Fibroblast of the aortic adventitia (primary cell): ENCODE measurements at places on chromosomes 7 and 10. TPM values are rescaled to one million over a fixed set of nuclear protein-coding genes. Genes with fewer than 3 reads are reported as not detected.

GRCh38 chr7:5591278-5591874, 167.7 kb upstream of the TNRC18 start:
- peak; percentile 83 for DNase-seq

- DNase-seq = no peak
Measured at GRCh38 chr7:157360483-157361025, 23.8 kb downstream of the DNAJB6 start.

DNA sequence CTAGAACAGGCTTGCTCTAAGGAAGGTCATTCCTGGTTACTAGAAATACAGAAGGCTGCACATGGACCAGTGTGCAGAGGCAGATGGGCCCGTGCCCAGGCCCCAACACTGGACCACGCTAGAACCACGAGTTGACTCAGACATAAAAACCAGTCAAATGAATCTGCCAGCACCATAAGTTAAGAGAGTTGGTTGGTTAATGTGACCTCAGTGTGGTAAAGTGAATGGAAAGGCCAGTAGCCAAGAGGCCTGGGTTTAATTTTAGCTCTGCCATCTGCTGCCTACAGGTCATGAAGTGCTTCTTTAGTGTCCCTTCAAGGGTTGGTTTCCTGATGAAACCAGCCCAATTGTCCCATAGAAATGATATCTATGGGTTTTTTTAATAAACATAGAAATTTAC, 329.6 kb upstream of the NRP1 start:
- DNase-seq = no peak

DNA sequence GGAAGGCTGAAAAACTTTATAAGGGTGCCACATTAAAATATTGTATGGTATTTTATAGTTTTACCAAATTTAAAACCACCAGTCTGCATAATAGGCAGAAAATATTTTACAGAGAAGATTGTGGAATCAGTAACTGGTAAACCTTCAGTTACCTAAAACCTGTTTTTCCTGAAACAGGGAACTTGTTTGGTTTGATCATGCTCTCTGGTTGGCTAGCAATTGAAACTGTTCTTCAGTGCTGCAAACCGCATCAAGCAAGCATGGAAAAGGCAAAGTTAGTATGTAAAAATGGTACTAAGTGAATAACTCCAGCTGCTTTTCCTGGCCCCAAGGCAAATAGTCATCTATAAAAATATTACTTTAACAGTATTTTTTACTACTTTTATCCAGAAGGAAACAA, 316.9 kb upstream of the LRRN3 start:
- DNase-seq = no peak

DNA sequence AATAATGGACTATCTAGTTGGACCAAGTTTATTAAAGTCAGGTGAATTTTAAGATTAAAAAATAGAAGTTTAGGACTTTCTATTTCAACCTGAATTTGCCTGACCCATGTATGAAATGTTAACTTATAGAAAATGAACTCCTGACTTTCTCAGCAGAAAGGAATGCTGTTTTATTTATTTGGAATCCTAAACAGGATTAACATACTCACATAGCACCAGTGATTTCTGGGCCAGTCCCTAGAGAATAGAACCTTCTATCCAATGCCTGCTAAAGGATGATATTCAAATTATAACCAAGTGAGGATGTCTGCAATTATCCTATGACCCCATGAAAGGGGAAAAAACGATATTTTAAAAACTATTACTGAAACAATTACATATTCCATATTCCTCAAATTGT, 148.8 kb downstream of the CHRM2 start:
- no peak for DNase-seq

- peak; percentile 87 for DNase-seq
Measured at GRCh38 chr7:6516387-6516983, 34.8 kb downstream of the GRID2IP start.

DNA sequence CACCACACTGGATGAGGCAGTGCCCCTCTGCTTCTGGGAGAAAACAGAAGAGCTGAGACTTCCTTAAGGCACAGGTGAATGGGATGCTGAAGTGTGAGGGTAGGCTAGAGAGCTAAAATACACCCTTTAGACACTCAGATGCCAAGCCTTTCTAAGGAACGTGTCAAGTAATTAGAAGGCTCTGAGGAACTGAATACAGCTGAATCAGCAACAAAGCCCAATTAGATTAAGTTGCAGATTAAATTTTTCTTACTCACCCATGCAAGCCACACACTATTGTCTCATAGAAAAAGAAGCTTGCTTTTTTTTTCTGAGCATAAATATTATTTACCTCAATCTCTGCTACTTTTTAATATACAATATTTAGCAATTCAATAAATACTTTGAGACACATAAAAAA, 354.3 kb upstream of the NRG3 start:
- no peak for DNase-seq

DNA sequence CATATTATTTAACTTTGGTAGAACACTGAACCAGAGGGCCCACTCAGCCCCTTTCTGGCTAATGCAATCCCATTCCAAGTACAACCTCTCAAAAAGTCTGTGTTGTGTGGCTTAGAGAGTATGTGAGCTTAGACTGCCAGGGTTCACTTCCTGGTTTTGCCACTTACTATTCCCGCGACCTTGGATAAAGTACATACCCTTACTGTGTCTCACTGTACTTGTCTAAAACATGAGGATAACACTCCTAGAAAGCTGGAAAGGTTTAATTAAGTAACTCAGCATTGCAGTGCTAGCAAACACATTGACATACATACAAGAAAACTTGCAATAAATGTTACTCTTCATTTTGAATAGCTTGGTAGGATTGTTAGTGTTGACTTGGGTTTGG, 215.8 kb downstream of the CHCHD3 start:
- DNase-seq = no peak

- DNase-seq = peak; percentile 51
Measured at GRCh38 chr7:128829391-128830166, 627 bp upstream of the FLNC start.

GRCh38 chr10:127265288-127265687, 68.9 kb upstream of the INSYN2A start:
- no peak for DNase-seq

DNA sequence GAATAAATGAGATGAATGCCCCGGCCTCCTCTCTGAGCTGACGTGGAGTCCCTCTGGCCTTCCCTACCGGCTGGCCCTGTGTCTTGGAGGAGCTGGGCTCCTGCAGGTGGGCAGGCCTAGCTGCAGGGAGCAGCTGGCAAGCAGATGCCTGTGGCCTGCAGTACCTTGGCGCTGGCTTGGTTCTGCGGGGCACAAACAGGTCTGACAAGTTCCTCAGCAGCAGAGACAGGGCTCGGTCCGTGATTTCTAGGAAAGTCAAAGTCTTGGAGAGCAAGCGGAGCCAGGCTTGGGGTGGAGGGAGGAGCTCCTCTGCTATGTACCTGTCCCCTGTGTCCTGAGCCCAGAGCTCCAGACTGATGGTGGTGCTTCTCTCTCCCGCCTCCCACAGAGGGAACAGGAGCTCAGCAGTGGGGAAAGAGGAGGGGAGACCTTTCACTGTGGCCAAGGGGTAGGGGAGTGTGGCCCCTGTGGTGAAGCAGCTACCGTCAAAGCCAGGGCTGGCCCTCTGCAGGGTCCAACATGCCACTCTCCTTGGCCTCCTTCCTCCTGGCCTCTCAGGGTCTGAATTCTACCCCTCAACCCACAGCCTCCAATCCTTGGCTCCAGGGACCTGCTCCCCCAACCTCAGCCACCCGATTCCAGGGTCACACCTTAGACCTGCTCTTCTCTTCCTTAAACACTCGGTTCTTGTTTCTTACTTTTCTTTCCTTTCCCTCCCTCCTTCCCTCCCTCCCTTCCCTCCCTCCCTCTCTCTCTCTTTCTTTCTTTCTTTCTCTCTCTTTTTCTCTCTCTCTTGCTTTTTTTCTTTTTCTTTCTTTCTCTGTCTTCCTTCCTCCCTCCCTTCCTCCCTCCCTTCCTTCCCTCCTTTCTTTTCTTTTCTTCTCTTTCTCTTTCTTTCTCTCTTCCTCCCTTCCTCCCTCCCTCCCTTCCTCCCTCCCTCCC, 20.1 kb downstream of the MYL10 start:
- DNase-seq = no peak

GRCh38 chr7:137772748-137773147, 74.0 kb downstream of the DGKI start:
- peak; percentile 59 for DNase-seq

DNA sequence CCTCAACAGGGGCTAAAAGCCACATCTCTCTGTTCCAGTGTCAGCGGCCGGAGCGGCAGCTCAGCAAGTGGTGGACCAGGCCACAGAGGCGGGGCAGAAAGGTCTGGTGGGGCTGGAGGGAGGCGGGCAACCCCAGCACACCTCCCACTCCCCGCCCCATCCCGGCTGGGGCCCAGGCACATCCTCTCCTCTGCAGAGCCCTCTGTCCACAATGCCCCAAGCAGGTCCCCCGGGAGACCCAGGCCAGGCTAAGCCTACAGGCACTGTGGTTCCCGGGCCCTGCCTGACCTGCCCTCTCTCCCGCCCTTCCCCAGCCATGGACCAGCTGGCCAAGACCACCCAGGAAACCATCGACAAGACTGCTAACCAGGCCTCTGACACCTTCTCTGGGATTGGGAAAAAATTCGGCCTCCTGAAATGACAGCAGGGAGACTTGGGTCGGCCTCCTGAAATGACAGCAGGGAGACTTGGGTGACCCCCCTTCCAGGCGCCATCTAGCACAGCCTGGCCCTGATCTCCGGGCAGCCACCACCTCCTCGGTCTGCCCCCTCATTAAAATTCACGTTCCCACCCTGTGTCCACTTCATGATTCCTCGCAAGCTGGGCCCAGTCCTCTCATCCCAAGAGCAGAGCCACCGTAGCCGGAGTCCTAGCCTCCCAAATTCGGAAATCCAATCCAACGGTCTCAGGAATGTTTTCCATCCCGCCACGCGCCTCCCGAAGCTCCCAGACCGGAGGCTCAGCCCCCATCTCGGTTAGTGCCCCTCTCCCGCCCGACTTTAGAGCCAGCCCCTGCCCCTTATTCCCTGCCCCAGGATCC, 2.1 kb downstream of the ADIRF start:
- peak; percentile 67 for DNase-seq

DNA sequence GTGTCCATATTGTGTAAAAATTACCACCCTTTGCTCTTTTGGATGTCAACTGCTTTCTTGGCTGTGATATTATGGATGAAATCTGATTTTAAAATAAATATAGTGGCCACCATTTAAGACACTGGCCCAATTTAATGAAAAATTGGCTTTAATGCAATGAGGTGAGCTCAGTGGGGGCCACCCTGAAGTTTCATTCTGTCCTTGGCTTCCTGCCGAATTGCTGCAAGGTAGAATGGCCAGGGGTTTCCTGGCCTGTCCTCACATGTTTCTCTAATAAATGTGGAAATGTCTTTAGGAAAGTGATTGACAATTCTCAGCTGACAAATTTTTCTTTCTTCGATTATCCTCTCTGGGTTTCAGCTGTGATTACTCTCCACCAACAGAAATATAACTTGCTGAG, 36.0 kb downstream of the DYNC1I1 start:
- no peak for DNase-seq

DNA sequence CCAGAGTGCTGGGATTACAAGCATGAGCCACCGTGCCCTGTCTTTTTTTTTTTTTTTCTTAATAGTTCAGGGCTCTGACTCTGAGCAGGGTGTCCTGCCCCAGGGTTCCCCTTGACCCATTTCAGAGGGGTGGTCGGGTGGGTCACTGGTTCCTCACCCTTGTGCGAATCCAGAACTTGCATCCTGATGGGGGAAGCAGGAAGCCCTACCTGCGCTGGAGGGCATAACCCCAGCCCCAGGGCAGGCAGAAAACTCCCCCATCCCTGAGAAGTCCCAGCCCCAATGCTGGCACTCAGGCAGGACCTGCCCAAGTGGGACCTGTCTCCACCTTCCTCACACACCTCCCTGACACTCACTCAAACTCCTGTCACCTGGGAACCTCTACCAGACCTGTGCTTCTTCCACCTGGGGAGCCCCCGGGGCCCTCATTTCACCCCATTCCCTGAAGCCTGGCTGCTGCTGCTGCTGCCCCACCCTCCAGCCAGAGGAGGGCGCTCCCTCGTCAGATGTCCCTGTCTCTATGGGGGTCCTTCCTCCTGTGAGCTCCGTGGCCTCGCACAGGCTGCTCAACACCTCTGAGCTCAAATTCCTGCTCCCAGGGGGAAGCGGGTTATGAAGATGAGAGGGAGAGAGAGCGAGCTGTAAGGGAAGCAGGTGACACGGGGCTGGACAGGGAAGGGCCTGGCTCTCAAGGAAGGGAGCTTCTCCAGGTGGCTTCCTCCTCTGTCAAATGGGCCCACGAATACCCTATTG, 15.1 kb upstream of the ZNF273 start:
- no peak for DNase-seq

DNA sequence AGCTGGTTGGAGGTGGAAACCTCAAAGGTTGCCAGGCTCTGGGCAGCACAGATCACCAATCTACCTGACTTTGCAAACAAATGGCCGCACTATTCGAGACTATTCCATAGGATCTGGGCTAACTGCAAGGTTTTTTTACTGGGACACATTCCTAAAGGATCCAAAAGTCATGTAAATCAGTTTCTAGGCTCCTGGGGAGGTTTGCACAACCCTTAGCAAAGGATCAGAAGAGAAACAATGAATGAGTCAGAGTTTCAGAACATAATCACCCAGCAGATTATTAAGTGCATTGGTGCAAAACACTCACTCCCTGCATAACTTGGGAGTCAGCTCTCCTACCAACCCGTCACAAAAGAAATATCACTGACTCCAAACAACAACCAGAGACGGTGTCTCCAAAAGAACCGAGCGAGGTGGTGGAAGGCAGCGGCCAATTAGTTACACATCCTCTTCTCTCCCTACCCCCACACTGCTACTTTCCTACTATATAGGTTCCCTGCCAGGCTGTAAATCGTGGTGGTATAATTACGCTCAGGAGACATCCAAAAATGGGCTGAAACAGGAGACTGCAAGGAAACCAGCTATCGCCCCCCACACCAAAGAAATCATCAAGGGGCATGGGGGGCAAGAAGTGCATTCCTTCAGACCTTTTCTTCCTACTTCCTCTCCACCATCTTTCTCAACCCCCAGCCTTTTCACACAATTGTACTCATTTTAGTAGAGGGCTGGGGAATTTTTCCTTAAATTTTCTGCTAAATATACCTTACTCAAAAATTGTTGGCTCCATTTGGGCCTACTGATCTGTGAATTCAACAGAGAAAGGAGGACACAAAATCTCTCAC, 3.2 kb downstream of the UBE2H start:
- DNase-seq = peak; percentile 87

DNA sequence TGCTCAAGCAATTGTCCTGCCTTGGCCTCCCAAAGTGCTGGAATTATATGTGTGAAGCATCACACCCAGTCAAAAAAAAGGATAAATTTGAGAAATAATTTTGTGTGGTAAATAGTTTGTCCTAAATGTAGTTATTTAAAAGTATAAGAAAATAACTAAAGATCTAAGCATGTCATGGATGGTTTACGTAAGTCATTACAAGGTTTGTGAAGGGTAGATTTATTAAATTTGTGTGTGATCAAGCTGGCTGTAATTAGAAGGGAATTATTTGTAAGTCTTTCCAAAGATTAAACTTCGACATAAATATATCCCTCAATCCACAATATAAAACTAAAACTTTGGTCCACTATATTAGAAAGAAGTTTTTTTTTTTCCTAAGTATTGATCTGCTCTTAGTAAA, 28.6 kb downstream of the ORC5 start:
- no peak for DNase-seq

The KIAA1549 gene
- 0.57 and 3.7 TPM in 2 replicates for total RNA-seq

The VPS37D gene
- total RNA-seq = 1.9 and 31.2 TPM in 2 replicates

The FXYD4 gene
- total RNA-seq = not detected in 2 replicates

The CAV2 gene
- total RNA-seq = 51.2 and 113 TPM in 2 replicates

The ORC5 gene
- total RNA-seq = 19.5 and 28.1 TPM in 2 replicates

The SAP25 gene
- total RNA-seq = not detected in 2 replicates

The PILRA gene
- 0.27 TPM in 1 of 2 replicates, not detected in the other for total RNA-seq

The PNLIPRP1 gene
- not detected in 2 replicates for total RNA-seq

The ASB13 gene
- total RNA-seq = 8.4 and 17.1 TPM in 2 replicates

The CYCS gene
- total RNA-seq = 9.0 and 51.9 TPM in 2 replicates

The PON3 gene
- 0.82 TPM in 1 of 2 replicates, not detected in the other for total RNA-seq

The RPEL1 gene
- under 0.01 and 0.82 TPM in 2 replicates for total RNA-seq

The VSTM4 gene
- 4.7 and 6.5 TPM in 2 replicates for total RNA-seq
